LNCaP clone FGC (cell line): ENCODE measurements at places on chromosomes 3 and 15.

DNA sequence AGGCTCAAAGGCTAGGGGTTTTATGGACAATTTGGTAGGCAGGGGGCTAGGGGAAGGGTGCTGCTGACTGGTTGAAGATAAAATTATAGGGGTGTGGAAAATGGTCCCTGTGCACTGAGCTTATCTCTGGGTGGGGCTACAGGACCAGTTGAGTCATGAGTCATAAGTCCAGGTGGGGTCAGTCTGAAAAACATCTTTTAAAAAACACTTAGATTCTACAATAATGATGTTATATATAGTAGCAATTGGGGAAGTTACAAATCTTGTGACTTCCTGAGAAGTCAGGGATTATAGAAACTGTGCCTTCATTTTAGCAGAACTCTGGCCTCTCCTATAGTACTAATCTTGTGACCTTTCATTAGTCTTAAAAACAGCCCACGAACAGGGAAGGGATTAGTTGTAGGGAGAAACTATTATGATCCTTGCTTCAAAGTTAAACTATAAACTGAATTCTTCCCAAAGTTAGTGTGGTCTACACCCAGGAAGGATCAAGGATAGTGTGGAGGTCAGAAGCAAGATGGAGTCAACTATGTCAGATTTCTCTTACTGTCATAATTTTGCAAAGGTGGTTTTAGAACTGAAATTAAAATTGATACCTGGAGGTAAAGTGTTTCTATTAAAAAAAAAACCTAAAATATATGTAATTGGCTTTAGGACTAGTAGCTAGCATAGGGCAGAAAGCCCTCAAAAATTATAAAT, 130.1 kb downstream of the P2RY1 start:
- no peak for DNase-seq

DNA sequence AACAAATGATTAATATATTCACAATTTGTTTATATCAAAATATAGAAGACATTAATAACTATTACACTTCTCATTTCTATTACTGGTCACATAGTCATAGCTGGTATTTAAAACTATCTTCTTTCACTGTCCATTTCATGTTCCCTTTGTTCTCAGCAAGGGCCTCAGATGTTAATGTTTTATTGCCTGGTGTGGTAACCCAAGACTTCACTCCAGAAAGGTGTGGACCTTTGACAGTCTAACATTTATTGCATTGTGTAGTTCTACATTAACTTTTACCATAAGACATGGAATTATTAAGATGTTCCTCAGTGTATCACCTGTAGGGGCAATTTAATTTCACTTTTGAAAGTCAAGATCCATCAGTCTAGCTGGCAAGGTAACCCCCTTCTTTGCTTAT, 691.3 kb downstream of the SQOR start:
- DNase-seq, result no peak

DNA sequence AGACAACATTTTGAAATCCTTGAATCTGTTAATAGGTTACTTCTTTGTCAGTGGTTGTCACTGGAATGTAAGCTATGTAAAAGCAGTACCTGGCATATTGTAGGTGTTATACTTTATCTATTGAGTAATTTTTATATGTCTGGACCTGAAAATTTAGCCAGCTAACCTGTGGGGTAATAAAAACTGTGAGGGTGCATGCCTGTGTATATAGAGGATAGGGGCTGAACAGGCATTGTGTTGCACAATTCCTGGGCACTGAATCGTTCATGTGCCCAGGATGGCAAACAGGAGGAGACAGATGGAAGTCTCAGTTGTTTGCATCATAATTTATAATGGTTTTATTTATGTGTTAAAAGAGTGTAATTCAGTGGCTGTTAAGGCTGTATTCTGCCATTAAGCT, 67.1 kb downstream of the ARMC8 start:
- no peak for DNase-seq

- DNase-seq, result no peak
Measured at GRCh38 chr15:95304947-95305400, 1025.5 kb upstream of the NR2F2 start.

DNA sequence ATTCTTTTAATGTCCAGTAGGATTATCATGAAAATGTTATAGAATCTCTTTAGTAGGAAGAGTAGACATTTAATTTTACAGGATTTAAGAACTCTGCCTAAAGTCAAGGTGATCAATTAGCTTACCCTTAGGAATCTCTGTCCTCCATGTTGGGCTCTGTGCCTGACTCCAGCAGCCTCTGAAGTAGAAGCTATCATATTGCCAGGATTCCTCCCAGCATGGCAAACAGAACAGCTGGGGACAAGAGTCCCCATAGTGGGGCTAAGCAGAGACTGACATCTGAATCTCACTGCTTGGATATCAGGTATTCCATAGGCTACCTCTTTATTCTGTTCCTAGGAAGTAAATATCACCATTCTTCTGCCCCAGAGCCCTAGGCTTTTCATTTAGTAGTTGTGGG, 1.5 kb downstream of the SLC15A2 start:
- no peak for DNase-seq

DNA sequence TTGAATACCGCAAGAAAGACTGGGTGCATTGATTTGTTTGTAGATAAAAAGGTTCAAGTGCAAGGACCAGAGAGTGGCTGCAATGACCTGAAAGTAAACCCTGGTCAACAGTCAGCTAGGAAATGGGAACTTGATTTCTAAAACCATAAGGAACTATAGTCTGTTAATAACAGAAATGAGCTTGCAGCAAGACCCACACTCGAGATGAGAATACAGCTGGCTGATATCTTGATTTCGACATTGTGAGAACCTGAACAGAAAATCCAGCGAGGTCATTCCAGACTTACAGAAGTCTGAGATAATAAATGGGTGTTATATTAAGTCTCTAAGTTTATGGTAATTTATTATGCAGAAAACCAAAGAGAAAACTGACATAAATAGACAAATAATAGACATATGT, 177.3 kb downstream of the NFKBIZ start:
- DNase-seq, result no peak

GRCh38 chr15:62558640-62559380, 393.7 kb upstream of the C2CD4B start:
- no peak for DNase-seq

DNA sequence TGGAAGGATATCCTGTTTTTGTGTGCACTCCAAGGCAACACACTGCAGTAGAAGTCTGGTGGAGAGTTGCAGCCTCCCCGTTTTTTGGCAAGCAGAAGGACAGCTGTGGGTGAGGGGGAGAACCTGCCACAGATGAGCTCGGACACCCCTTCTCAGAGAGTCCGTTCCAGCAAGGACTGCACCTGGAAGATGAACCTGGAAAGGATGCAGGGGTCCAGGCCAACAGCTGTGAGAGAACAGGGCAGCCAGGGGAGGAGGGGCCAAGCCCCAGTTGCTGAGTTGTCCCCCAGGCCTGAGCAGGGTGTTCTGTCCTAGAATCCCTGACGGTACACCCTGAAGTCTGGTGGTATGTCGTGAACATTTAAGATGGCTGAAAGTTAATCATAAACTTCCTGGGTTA, 30.2 kb downstream of the ZXDC start:
- DNase-seq, result no peak

GRCh38 chr3:164004205-164004604, 1074.1 kb downstream of the SI start:
- DNase-seq, result no peak

- no peak for DNase-seq
Measured at GRCh38 chr15:60795889-60796288, 316.9 kb upstream of the ICE2 start.
